Stromal cell of bone marrow (primary cell): ENCODE measurements at places on chromosomes 5 and 9.

DNA sequence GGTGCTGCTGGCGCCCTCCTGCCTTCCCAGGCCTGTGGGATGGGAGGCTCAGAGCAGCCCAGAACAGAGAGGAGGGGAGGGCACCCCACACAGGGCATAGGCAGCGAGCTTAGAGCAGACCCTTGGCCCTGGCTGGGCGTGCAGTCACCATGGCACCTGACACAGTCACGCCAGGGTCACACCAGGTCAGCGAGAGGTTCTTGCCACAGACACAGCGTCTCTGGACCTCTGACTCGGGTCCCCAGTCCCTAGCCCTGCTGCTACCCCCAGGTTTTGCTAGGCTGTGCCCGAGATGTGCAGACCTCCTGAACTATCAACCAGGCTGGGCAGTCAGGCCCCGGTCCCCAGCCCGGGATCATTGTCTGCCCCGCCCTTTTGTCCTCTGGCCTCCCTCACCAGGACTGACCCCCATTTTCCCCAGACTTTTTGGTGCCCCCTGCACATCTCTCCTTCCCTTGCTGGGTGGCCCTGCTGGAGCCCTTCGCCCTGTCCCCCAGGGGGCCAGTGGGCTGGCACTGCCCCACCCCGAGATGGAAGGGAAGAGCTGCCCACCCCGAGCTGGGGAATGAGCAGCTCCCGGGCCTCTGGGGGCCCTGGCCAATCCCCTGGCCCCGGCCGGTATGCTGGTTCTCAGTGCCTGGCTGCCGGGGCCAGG lies 24.5 kb upstream of the NOTCH1 start:
- no peak for DNase-seq

DNA sequence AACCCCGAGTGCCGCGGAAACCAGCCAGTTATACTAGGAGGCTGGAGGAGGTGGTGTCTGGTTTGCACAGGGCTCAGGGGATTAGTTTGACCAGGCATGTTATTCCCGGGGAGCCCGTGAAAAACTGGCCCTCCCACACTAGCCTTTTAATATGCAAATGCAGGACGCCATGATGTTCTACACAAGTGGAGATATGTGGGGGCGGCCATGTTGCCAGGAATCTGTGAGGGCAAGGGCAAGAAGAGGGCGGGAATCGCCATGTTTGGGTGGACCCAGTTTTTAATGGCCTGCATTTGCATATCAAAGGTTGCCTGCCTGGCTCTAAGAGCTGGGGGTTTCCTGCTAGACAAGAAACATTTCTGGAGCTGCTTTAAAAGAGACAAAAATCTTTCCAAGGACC lies 940.7 kb downstream of the CDH18 start:
- no peak for DNase-seq

GRCh38 chr9:22790329-22790728 lies 343.7 kb downstream of the DMRTA1 start:
- no peak for DNase-seq

DNA sequence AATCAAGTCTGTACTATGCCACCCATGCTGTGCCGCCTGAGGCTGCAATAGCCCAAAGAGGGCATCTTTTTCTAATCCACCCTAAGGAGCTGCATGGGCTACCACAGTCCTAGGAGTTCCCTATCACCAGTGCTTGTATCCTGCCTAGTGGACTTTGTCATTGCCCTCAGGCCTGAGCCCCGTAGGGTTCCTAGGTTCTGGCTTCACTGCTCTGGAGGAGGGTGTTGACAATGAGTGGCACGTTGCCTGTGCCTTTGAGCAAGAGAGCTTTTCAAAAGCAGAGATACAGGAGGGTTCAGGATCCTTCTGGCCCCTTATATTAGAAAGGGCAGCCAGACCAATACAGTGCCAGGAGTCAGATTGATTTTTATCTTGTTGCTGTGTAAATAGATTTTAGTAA lies 93.0 kb downstream of the PRDM6 start:
- DNase-seq = no peak

DNA sequence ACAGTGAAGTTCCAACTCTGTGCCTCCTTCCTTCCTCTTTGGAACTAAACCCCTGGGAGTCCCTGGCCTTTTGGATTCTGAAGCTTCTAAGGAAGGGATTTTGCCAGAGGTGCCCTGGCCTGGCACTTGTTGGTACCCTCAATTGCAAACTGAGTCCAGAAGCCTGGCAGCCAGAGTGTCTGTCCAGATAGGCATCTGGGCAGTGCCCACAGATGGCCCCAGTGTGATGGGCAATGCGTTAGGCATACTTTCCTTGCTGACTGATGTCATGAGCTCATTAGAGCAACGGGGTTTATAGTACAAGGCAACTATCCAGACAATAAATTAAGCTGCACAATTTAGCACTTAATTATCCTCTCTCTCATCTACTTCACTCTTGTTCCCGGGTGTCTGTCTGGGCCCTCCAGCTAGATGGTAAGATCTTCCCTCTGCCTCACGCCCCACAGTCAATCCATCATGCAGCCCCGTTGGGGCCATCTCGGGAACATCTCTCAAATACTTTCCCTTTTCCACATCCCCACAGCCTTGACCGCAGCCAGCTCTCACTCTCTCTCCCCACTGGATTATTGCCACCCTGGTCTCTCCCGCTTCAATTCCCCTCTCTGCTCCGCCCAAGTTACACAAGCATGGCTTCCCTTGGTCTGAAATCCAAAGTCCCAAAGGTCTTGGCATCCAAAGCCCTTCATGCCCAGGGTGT lies 157.5 kb upstream of the SMIM23 start:
- DNase-seq = no peak

DNA sequence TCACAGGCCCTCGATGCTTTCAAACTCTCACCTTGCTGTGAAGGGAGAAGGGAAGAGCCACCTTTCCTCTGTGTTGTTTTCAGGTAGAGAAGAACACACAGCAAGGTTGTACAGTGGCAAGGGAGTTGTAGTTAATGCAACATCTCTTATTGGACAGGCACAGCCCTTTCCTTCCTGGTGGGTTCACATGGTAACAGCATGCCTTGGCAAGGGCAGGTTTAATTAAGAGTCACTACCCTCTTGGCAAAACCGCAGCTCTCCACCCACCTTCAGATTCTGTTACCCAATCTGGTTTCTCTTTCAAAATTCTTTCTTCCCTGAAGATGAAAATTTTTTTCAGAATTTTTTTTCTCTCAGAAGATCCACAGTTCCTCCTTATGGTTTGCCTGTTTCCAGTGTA lies 253.1 kb downstream of the TLR4 start:
- DNase-seq = no peak

DNA sequence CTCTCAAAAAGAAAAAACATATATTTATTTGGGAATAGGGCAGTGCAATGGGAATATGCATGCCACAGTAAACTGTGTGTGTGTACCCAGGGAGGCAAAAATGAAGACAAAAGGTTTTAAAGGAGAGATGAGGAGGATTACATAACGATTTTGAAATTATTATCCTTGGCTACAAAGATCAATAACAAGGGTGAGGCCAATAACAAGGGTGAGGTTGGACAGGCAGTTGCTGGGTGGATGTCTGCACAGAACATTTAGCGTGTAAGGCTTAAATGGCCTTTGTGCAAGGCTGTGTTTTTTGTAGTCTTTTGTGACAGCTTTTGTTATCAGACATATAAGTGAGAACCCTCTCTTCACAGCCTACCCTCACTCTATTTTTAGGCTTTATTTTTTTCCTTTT lies 114.0 kb downstream of the JMY start:
- no peak for DNase-seq

DNA sequence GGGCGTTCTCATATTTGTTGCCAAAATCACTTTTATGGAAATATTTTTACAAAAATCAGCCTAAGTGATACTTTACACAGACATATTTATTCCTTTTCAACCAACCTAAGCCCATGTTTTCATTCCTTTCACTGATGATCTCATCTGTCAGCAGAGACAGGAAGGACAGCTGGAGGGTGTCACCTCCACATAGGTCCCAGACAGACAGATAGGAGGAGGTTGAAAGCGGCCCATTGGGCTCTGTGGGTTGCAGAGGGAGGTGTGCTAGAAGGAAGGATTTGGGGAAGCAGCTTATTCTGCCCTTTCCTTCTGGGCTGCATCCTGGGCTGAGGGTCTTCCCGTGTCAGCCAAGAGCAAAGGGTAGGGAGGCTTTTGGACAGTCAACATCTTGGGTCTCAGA lies 26.0 kb upstream of the SEMA4D start:
- no peak for DNase-seq

DNA sequence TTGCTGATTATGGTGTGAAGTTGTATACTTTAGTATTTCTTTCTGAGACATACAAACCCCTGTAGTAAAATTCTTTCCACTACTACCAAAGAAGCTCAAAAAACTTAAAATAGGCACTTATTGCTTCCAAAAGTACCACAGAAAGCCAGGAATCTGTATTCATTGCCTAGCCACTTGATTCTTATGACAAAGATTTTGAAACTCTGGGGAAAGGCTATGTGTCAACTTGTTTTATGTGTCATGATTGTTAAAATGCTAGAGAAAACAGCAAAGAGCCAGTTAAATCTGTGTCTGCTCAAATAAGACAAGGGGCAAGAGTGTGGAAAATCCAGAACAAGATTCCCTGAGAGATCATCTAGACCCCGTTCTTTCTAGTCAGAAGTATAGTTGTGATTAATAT lies 6.0 kb downstream of the KIF2A start:
- DNase-seq = no peak
